Endodermal cell (in vitro differentiated cells): ENCODE measurements at places on chromosomes 4 and X. TPM values are rescaled to one million over a fixed set of nuclear protein-coding genes. Genes with fewer than 3 reads are reported as not detected.

GRCh38 chr4:5972571-5972970, 45.7 kb downstream of the C4orf50 start:
- DNase-seq: no peak
- H3K4me1 ChIP-seq: no peaks in the 10 kb centered on the region
- no peaks in the 10 kb centered on the region for H3K27me3 ChIP-seq
- no peak overlapping the region for H3K27ac ChIP-seq
- no peak overlapping the region for H3K4me3 ChIP-seq

GRCh38 chrX:51487960-51488267, 8.5 kb downstream of the NUDT11 start:
- H3K27me3 ChIP-seq: no peaks in the 10 kb centered on the region
- no peak overlapping the region for H3K4me3 ChIP-seq
- H3K4me1 ChIP-seq: no peaks in the 10 kb centered on the region
- H3K36me3 ChIP-seq: no peaks in the 10 kb centered on the region
- DNase-seq: no peak

DNA sequence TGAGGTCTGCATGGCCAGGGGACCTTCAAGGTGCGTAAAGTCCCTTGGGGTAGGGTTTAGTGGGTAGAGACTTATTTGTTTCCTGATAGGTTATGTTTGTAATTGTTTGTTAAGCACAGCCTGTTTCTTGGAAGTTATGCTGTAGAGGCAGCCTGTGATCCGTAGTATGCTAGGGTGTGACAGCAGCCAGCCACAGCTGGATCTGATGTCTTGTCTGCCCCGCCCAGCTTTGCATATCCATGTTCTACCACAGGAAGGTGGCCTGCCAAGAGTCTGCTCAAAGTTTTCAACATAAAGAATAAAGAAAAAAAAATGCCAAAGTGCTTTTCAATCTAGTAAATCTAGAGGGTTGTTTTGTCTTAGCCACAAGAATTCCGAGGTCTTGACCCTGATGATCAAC, 19.1 kb upstream of the PRRG3 start:
- H3K27me3 ChIP-seq: no peaks in the 10 kb centered on the region
- no peak overlapping the region for H3K4me3 ChIP-seq
- H3K4me1 ChIP-seq: no peaks in the 10 kb centered on the region
- no peak overlapping the region for H3K27ac ChIP-seq

The DCX gene
- 0.66 to 0.93 TPM (median 0.70 TPM) in 3 replicates for total RNA-seq

DNA sequence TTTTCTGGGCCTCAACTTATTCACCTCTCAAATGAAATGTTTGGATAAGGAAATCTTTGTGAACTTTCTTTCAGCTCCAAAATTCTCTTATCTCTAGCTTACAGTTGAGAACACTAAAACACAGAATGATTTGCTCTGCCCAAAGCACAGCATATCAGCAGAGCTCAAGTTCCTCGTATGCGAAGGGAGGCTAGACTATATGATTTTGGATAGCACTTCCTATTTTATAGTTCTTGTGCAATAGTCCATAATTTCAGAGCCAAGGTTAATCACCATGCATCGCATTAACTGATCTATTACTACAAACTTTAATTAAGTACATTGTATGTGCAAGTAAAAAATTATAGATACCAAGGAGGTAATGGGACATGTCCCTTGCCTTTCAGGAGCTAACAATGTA, 27.0 kb upstream of the KLHL13 start:
- no peaks in the 10 kb centered on the region for H3K27me3 ChIP-seq
- H3K4me1 ChIP-seq: no peaks in the 10 kb centered on the region
- no peaks in the 10 kb centered on the region for H3K36me3 ChIP-seq
- H3K27ac ChIP-seq: no peak overlapping the region

- no peak overlapping the region for H3K4me3 ChIP-seq
- no peaks in the 10 kb centered on the region for H3K36me3 ChIP-seq
- H3K27me3 ChIP-seq: no peaks in the 10 kb centered on the region
- no peaks in the 10 kb centered on the region for H3K4me1 ChIP-seq
These were observed 98.9 kb downstream of the TLL1 start for GRCh38 chr4:165971933-165972332.

- H3K27ac ChIP-seq: peak overlapping the region; percentile 32
- H3K4me3 ChIP-seq: peak overlapping the region; percentile 78
- H3K27me3 ChIP-seq: no peaks in the 10 kb centered on the region
- peak; percentile 69 for DNase-seq
- no peaks in the 10 kb centered on the region for H3K4me1 ChIP-seq
These were observed 571 bp upstream of the EDA start for GRCh38 chrX:69615342-69615741.

- no peak for DNase-seq
- no peaks in the 10 kb centered on the region for H3K4me1 ChIP-seq
- H3K27me3 ChIP-seq: no peaks in the 10 kb centered on the region
- H3K27ac ChIP-seq: no peak overlapping the region
These were observed 114.1 kb downstream of the GLUD2 start for GRCh38 chrX:121161501-121161933.

DNA sequence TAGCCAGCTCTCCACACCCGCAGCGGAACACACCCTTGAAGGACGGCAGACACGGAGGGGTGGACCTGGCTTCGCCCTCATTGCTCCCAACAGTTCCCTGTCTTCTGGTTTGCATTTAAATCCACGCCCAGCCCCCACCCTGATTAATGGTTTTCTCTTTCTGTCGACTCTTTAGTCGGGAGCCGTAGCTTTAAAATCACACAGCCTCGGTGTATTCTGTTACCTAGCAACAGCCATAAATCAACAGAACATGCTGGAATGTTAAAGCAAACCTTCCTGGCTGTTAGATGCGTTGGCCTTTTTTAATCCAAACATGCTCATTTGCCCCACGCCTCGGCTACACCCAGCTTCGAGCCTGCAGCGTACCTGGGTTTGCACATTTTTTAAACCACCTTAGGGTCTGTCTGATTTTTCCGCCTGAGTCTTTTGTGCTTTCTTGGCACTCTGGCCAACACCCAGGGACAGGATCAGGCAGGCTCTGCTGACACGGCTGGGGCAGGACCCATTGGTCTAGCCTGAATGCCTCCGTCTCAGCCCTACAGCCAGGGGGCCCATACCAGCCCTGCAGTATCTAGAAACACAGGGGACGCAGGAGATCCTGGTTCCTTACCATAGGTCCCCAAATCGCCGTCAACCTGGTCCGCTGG, 21.4 kb upstream of the PPP2R2C start:
- H3K27ac ChIP-seq: peak overlapping the region; percentile 60
- no peak overlapping the region for H3K4me3 ChIP-seq
- no peaks in the 10 kb centered on the region for H3K4me1 ChIP-seq
- H3K36me3 ChIP-seq: no peaks in the 10 kb centered on the region
- peak; percentile 67 for DNase-seq
- H3K27me3 ChIP-seq: no peaks in the 10 kb centered on the region

GRCh38 chr4:10084651-10085358, 31.8 kb downstream of the WDR1 start:
- H3K4me3 ChIP-seq: no peak overlapping the region
- H3K27ac ChIP-seq: no peak overlapping the region
- no peak for DNase-seq
- H3K4me1 ChIP-seq: no peaks in the 10 kb centered on the region
- peaks cover 90% of the 10 kb centered on the region for H3K36me3 ChIP-seq

- H3K4me3 ChIP-seq: peak overlapping the region; percentile 83
- H3K27me3 ChIP-seq: no peaks in the 10 kb centered on the region
- H3K27ac ChIP-seq: no peak overlapping the region
- peak; percentile 54 for DNase-seq
These were observed 1.2 kb downstream of the PRKX start for GRCh38 chrX:3712051-3712869.

The NRK gene
- 0.40 to 0.69 TPM (median 0.51 TPM) in 3 replicates for total RNA-seq

GRCh38 chr4:15765391-15765790, 12.7 kb upstream of the CD38 start:
- H3K4me3 ChIP-seq: no peak overlapping the region
- H3K4me1 ChIP-seq: no peaks in the 10 kb centered on the region
- H3K27me3 ChIP-seq: no peaks in the 10 kb centered on the region

The SSX1 gene
- total RNA-seq: not detected in 2 replicates

DNA sequence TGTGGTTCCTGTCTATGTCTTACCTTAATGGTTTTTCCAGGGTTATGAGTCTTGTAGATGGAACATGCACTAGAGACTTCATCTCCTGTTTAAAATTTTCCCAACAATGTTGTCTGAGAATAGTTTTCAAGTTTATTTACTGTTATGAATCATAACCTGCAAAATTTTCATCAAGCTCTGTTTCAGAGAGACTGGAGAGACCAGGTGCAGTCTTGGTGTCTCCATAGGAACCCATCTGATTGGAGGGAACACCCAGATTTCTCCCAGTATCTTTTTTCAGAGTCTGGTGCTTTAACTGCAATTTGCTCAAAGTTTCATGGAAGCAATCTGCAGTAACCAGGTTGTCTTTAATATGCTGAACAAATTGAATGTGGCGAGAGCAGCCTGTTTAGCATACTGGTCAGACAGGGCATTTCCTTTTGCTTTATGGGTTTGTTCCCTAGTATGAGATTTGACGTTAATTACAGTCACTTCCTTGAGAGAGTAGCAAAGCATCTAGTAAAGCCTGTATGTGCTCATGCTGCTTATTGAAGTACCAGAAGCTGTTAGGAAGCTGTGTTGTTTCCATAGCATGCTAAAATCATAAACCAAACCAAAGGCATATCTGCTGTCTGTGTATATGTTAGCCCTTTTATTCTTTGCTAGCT, 18.8 kb upstream of the VSIG1 start:
- no peaks in the 10 kb centered on the region for H3K27me3 ChIP-seq
- no peak overlapping the region for H3K4me3 ChIP-seq
- H3K4me1 ChIP-seq: no peaks in the 10 kb centered on the region
- no peak overlapping the region for H3K27ac ChIP-seq
